ENCODE measurements at places on chromosomes 16 and 17.

DNA sequence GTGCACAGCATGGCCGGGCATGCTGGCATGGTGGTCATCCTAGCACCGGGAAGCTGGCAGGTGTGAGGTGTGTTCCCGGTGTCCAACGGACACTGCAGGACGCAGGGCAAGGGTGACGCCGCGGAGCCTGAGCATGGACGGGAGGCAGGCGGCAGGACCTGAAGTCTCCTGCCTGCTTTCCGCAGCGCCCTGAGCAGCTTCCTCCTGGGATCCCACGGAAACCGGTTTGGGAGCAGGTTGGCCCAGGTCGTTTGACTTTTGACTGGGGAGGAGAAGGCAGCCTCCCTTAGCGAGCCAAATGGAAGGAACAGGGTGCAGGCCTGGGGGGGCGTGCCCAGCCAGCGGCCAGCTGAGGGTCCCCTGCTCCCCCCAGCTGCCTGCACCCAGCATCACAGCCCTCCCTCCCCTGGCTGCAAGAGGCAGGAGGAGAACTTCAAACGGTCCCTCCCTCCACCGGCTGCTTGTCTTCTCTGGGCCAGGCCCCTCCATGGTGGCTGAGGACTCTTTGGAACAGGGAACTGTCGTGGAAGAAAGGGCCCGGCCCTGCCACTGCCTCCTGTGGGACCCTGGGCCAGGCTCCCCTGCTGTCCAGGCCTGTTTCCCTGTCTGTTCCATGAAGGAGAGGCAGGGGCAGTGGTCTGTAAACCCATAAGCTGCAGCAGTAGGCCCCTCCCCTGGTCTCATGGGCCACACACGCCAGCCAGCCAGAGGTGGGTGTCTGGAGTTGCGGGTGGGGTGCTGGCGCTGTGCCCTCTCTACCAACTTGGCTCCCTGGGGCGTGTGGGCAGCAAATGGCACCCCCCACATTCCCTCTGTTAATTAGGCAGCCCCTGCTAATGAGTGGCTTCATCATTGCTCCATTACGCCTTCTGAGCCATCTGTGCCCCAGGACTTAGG is 7.8 kb upstream of the ADGRG1 start:
- no peak for DNase-seq

GRCh38 chr17:76796081-76796480 is 58.2 kb downstream of the MFSD11 start:
- no peak for DNase-seq

DNA sequence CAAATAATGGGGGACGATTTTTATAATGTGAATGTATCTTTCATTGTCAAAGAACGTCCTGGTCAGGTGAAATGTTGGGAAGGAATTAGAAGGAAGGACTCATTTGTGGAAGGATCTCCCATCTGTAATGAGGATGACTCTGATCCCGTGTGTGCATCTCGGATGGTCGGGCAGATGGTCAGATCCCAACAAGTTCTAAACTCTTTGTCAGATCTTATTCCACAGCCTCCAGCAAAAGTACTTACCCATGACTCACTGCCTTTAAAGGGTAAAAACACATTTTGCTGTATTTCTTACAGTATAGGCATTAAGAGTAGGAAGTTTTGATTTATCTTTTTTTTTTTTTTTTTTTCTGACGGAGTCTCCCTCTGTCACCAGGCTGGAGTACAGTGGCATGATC is 539 bp upstream of the KRTAP4-8 start:
- no peak for DNase-seq

GRCh38 chr16:30805056-30805369 is 18.0 kb upstream of the ZNF629 start:
- DNase-seq: no peak

DNA sequence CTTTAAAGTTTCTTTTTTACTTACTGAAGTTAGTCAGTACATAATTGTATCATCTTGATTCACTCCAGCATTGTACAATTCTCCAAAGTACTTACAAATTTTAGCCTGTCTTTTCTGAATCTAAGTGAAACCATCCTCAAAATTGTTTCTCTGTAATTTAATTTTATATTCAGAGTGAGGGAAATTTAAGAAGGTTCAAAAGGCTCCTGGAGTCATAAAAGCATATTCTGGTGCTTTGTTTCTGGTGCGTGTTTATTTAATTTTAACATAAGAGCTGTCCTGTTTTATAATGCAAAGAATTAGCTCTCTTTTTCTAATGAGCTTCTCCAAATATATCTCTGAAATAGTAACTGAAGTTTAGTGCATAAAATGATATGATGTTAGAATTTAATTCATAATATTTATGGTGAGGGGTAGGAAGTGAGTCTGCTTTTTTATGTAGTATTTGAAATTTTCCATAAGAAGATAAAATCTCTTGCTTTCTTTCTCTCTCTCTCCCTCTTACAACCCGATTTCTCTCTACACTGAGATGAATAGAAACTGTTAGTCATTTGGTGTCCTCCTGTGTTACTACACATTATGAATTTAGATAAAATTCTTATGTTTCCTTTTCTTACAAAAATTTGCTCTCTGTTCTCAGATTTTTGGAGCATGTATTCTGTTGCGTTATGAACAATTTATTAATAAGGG is 339.8 kb downstream of the BCAS3 start:
- no peak for DNase-seq

DNA sequence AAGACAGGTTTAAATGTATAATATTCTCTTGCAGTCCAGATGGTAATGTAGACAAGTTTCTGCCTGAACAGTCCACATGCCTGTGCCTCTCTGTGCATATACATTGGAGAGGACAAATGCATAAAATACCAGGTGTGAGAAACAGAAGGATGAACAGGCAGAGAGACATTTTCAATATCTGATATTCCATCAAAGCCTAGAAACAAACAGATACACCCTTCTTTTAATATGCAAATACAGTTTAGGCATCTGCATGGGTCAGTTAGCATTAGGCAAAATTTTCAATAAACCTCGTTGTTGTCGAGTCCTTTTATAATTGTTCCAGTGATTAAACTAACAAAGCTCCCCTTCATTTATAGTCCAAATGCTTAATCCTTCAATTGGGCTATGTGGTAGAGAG is 897 bp downstream of the OMG start:
- DNase-seq: no peak

- peak; percentile 44 for DNase-seq
Observed at GRCh38 chr16:7834771-7835431, 502.3 kb downstream of the RBFOX1 start.

DNA sequence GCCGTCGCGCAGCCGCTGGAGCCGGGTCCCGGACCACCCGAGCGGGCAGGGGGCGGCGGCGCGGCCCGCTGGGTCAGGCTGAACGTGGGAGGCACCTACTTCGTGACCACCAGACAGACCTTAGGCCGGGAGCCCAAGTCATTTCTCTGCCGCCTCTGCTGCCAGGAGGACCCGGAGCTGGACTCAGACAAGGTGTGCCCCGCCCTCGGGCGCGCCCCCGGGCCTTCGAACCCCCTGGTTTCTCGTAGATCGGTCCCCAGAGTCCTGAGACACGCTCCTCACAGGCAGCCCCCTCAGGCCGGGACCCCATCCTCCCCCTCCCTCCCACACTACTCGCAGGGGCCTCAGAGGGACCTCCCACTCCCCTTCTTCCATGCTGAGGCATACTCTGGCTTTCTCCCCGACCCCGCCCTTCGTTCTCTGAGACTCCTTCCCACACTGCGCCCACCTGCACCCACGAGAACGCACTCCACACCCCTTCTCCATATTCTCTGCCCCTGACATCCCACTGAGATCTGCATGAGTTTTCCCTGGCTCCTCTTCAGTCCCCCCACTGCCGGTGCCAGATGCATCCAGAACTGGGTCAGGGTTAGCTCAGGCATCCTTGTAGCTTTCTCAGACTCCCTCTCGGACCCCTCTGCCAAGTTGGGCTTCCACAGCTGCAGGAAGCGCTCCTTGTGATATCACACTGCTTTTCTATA is 523 bp downstream of the KCTD2 start:
- no peak for DNase-seq

- no peak for DNase-seq
Observed at GRCh38 chr17:74353446-74354060, 8.1 kb downstream of the BTBD17 start.

DNA sequence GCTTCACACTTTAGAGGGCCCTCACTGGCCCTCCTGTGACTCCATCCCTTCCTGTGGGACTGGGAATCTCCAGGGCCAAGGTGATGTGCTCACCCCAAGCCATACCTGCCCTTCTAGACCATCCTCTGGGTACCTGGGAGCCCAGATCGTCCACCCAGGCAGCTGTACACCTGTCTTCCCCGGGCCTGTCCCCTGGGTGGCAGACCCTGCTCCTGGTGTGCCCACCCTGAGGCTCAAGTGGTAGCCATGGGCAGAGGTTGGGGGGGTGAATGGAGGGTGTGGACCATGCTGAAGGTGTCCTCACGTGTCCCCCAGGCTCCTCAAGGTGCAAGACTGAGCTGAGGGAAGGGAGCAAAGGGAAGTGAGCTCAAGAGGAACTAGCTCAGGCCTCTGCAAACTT is 9.3 kb downstream of the CLEC10A start:
- DNase-seq: no peak

GRCh38 chr16:73196670-73197069 is 148.7 kb upstream of the ZFHX3 start:
- DNase-seq: no peak

DNA sequence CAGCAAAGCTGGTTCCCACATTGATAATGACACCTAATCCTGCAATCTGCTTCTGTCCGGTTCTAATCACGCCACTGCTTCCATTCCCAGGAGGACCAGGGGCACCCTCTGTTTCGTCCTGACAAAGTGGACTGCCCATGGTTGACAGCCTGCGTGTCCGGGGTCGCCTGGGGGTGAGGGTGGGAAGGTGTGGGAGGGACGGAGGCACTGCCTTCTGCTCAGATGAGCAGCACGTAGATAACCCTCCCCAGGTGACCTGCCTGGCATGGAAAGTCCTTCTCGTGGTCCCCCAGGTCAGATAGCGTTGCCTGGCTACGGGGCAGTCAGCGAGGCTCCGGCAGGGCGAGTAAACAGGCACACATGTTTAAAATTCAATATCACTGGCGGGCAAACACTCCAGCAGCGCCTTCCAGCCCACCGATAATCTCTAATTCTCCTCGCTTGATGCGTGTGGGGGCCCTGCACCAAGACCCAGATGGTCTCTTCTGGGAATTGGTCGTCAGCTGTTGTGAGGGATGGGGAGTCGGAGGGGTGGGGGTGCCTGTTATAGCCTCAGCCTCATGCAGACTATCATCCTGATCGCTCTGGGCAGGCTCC is 132.2 kb downstream of the RAP1GAP2 start:
- no peak for DNase-seq

DNA sequence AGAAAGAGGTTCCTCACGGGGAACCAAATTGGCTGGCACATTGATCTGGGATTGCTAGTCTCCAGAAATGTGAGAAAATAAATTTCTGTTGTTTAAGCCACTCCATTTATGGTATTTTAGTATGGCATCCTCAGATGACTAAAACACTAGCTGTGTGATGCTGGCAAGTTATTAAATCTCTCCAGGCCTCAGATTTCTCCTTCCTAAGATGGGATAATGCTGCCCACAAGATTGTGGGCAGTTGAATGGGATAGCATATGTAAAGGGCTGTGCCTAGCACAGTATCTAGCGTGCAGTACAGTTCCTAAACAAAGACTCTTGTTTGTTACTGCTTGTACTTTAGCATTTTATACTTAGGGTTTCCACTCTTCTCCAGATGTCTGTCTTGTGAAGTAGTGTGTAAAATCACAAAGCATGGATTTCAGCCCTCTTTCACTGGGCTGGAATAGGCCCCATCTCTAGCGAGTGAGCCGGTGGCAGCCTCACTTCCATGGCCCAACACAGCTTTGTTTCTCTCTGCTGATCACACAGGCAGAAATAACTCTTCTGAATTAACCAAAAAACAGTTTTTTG is 38.2 kb upstream of the PHAF1 start:
- DNase-seq: no peak

DNA sequence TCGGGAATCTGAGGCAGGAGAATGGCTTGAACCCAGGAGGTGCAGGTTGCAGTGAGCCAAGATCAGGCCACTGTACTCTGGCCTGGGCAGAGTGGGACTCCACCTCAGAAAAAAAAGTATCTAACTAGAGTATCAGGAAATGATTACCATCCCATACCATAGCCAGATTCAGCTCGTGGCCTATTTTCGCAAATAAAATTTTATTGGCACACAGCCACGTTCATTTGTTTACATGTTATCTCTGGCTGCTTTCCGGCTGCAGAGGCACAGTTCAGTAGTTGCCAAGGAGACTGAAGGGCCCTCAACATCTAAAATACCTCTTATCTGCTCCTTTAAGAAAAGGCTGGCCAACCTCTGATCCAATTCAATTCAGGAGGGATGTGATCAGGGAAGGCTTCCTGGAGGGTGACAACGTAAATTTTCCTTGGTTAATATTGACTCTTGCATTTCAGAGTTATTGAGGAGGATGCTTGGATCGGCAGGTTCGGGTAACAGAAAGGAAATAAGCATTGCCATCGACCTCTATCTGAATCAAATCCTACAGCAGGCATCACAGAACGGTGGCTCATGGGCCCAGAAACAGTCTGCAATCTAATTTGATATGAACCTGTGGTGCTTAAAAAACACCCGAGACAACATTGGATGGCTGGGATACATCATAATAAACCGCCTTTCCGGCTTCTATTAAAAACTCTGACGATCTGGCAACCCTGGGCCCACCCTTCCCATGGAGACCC is 73.8 kb downstream of the XYLT1 start:
- DNase-seq: no peak

- DNase-seq: no peak
Observed at GRCh38 chr16:86428729-86429517, 81.4 kb upstream of the FOXF1 start.

GRCh38 chr17:54990118-54990517 is 21.6 kb downstream of the STXBP4 start:
- DNase-seq: no peak

GRCh38 chr16:11613381-11614303 is 26.9 kb upstream of the LITAF start:
- no peak for DNase-seq

DNA sequence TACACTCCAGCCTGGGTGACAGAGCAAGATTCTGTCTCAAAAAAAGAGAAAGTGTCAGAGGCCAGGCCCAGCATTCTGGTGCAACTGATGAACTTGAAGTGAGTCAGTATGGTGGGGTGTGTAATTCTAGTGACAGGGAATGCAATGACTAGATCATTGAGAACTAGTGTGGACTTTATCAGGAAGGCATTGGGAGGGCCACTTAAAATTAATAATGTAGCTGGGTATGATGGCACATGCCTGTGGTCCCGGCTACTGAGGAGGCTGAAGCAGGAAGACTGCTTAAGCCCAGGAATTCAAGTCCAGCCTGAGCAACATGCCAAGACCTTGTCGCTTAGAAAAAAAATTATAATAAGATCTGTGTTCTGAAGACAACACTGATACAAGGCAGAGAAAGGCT is 90.8 kb downstream of the STX8 start:
- no peak for DNase-seq

All from NCI-H2081 treated with DMSO at 0.1 percent for 48 hours (cell line).